ENCODE measurements at places on chromosomes 5 and 9. TPM values are rescaled to one million over a fixed set of nuclear protein-coding genes. Genes with fewer than 3 reads are reported as not detected.

DNA sequence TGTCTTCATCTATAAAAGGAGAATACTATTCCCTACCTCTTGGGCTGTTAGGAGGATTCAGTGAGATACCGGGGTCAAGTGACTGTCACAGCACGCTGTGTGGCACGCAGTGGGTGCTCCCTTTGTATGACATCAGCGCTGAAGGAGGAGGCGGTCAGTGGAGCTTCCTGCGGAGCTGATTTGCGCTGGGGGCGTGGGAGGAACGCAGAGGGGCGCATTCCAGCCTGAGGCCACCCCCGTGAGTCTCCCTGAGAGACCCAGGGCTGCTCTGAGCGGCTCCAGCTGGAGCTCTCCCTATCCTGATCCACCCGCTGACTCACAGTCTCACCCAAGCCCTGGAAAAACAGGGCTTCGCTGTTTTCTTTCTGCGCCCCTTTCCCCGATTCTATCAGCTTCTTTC is 24.3 kb upstream of the NEURL1B start:
- H3K27me3 ChIP-seq, result no peaks in the 10 kb centered on the region
- H3K27ac ChIP-seq, result no peak overlapping the region

SLC25A25 gene
- total RNA-seq, result 40.9 TPM

LRRC19 gene
- total RNA-seq, result not detected

- H3K36me3 ChIP-seq, result no peaks in the 10 kb centered on the region
- H3K4me3 ChIP-seq, result no peak overlapping the region
- no peaks in the 10 kb centered on the region for H3K27me3 ChIP-seq
- H3K27ac ChIP-seq, result no peak overlapping the region
Observed at GRCh38 chr5:81208904-81209303, 24.2 kb upstream of the CKMT2 start.

GRCh38 chr5:139705655-139706587 is 57.8 kb downstream of the CXXC5 start:
- H3K4me1 ChIP-seq, result no peaks in the 10 kb centered on the region
- H3K27me3 ChIP-seq, result no peaks in the 10 kb centered on the region
- no peak overlapping the region for H3K4me3 ChIP-seq
- no peaks in the 10 kb centered on the region for H3K36me3 ChIP-seq
- no peak for DNase-seq

DNA sequence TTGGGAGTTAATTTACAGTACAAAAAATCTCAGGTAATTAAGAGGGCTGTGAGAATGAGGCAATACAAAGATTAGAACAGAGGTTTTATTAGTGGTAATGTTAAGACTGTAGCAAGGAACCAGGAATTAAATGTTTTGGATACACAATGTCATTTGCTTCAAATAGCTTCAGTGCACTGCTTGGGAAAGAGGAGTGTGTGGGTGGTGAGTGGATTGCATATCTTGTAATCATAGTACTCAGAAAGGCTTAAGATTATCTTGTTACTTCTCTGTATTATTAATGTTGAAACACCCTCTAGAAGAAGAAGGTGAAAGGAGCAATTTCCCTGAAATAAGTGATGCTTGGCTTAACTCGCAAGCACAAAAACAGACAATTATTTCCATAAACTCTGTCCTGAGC is 21.0 kb upstream of the TBCA start:
- no peaks in the 10 kb centered on the region for H3K4me1 ChIP-seq
- no peak overlapping the region for H3K4me3 ChIP-seq
- H3K36me3 ChIP-seq, result no peaks in the 10 kb centered on the region
- no peaks in the 10 kb centered on the region for H3K27me3 ChIP-seq

DNA sequence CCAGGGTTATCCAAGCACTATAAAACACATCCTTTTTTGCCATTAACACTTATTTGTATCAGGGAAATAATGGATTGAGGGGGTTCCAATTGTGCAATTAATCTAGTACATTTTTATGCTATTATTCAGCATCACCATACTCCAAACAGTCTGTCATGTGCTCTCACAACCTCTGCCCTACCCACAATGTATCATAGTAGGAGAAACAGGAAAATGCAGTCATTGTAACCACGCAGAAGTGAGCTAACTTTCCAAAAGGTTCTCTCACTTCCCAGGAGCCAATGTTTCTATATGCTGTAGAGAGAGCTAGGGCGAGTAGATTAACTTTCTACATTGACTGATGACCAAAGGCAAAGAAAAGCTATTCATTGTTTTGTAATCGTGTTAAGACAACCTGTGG is 29.8 kb downstream of the DAB2 start:
- no peak for DNase-seq
- H3K4me1 ChIP-seq, result no peaks in the 10 kb centered on the region
- H3K27ac ChIP-seq, result no peak overlapping the region

CMYA5 gene
- total RNA-seq, result 1.0 TPM

ISOC1 gene
- 10.1 TPM for total RNA-seq

GRCh38 chr5:55702598-55703345 is 9.4 kb downstream of the SLC38A9 start:
- H3K27me3 ChIP-seq, result no peaks in the 10 kb centered on the region
- DNase-seq, result no peak
- no peaks in the 10 kb centered on the region for H3K36me3 ChIP-seq
- no peaks in the 10 kb centered on the region for H3K4me1 ChIP-seq

GARIN3 gene
- not detected for total RNA-seq

DNA sequence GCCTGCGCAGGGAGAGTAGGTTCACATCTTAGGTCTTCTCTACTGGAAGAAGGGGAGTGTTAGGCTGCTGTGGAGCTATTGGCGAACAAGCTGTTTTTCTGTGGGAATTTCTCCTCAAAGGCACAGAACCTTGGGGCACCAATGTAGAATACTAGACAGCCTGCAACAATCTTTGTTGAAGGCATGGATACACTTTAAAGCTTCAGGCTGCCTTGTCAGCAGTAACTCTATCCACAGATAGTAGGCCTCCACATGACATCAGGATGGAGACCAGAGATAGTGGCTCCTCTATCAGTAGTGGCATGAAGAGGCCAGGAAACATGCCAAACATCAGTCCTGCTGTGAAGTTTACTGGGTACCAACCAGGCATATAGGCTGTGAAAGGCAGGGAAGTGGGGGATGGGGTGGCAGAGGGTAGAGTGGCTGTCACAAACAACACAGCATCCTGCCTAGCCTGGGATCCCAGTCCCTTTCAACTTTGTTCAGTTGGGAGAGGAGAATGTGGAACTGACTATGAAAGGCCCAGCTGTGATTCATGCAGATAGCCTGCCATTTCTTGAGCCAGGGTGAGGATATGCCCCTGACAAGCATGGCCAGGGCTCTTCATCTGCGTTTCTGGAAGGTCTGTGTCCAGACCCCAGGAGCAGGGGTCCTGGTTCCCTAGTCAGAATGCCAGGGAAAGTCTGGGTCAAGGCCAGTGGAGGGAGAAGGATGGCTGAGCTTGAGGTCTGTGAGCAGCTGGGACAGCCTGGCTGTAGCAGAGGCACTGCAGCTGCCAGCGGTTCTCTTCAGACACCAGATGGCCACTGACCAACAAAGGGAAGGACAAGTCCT is 1.0 kb upstream of the HK3 start:
- no peak overlapping the region for H3K27ac ChIP-seq
- H3K4me1 ChIP-seq, result no peaks in the 10 kb centered on the region
- peaks cover 10% of the 10 kb centered on the region for H3K36me3 ChIP-seq
- no peak for DNase-seq
- H3K4me3 ChIP-seq, result no peak overlapping the region

- H3K27ac ChIP-seq, result no peak overlapping the region
- H3K36me3 ChIP-seq, result no peaks in the 10 kb centered on the region
- no peak overlapping the region for H3K4me3 ChIP-seq
Observed at GRCh38 chr9:2235623-2236022, 220.5 kb downstream of the SMARCA2 start.

- H3K4me1 ChIP-seq, result no peaks in the 10 kb centered on the region
- no peaks in the 10 kb centered on the region for H3K27me3 ChIP-seq
- H3K4me3 ChIP-seq, result no peak overlapping the region
- H3K36me3 ChIP-seq, result no peaks in the 10 kb centered on the region
Observed at GRCh38 chr5:165508286-165508685, 2002.9 kb downstream of the MAT2B start.

GRCh38 chr5:157205708-157206107 is 25.1 kb downstream of the ITK start:
- H3K27ac ChIP-seq, result no peak overlapping the region
- H3K36me3 ChIP-seq, result no peaks in the 10 kb centered on the region
- no peak overlapping the region for H3K4me3 ChIP-seq
- no peaks in the 10 kb centered on the region for H3K4me1 ChIP-seq

- no peak overlapping the region for H3K27ac ChIP-seq
- H3K27me3 ChIP-seq, result peaks cover 2% of the 10 kb centered on the region
- H3K4me3 ChIP-seq, result no peak overlapping the region
- no peaks in the 10 kb centered on the region for H3K4me1 ChIP-seq
- no peak for DNase-seq
Observed at GRCh38 chr9:119763260-119763659, 394.0 kb upstream of the BRINP1 start.

IFNA13 gene
- not detected for total RNA-seq

- no peaks in the 10 kb centered on the region for H3K4me1 ChIP-seq
- DNase-seq, result no peak
- no peak overlapping the region for H3K27ac ChIP-seq
- no peak overlapping the region for H3K4me3 ChIP-seq
- H3K27me3 ChIP-seq, result no peaks in the 10 kb centered on the region
Observed at GRCh38 chr5:150400316-150401075, 12.2 kb downstream of the CD74 start.

- H3K27ac ChIP-seq, result no peak overlapping the region
- DNase-seq, result no peak
- H3K4me1 ChIP-seq, result no peaks in the 10 kb centered on the region
- no peaks in the 10 kb centered on the region for H3K36me3 ChIP-seq
- no peak overlapping the region for H3K4me3 ChIP-seq
- no peaks in the 10 kb centered on the region for H3K27me3 ChIP-seq
Observed at GRCh38 chr5:10703676-10704075, 57.4 kb downstream of the DAP start.

SLC26A2 gene
- total RNA-seq, result 16.1 TPM

VLDLR gene
- 43.2 TPM for total RNA-seq

IPPK gene
- total RNA-seq, result 7.6 TPM

GRCh38 chr5:177405805-177406204 is 3.6 kb downstream of the F12 start:
- no peaks in the 10 kb centered on the region for H3K4me1 ChIP-seq

DNA sequence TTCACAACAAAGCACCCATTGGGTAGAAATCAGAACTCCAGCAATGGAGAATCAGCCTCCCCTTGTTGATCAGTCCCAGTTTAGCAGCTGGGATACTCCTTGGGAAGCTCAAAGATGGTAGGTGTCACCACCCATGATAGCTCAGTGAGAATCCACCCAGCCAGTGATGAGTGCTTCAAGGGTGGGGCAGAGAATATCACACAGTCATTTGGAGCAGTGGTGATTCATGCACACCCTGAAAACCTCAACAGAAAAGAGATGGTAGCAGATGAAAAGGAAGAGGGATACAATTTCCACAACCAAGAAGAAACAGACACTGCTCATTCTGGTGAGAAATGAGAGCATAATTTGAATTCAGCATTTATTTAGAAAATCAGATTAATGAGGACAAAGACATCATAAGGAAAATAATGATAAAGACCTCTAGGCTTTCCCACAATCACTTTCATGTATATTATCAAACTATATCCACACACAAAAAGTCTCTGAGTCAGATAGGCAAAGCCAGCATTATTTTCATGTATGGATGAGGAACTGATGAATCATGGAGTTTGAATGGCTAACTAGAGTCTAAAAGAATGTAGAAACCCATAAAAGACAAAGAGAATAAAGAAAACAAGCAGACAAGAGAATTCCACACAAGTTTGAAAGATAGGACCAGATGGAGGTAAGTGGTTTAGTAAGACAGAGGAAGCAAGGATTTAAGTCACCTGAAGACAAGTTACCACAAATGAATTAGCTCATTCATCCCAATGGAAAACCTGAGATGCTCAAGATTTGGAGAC is 82.9 kb downstream of the FEM1C start:
- no peak overlapping the region for H3K4me3 ChIP-seq
- no peak for DNase-seq
- no peaks in the 10 kb centered on the region for H3K36me3 ChIP-seq

GRCh38 chr9:121340676-121341392 is 29.2 kb downstream of the STOM start:
- peaks cover 2% of the 10 kb centered on the region for H3K4me1 ChIP-seq
- peak overlapping the region; percentile 21 for H3K27ac ChIP-seq
- H3K27me3 ChIP-seq, result no peaks in the 10 kb centered on the region
- no peaks in the 10 kb centered on the region for H3K36me3 ChIP-seq
- no peak for DNase-seq

DNA sequence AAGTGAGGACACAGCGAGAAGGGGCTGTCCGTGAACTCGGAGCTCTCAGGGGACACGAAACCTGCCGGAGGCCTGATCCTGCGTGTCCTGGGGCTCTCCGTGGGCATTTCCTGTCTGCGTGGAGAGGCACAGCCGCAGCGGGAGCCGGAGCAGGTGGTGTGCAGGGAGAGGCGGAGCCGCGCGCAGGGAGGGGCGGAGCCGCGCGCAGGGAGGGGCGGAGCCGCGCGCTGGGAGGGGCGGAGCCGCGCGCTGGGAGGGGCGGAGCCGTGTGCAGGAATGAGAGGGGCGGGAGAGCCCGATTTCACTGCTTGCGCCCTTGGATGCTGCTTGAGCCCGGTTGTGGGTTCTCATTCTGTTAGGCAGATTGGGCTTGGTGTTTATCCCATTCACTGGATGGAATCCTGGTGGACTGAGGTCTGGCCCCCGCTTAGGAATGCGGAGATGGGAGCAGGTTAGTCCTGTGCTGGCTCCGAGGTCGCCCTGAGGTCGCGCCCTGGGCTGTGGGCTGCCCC is 26.7 kb downstream of the NDUFS6 start:
- H3K4me3 ChIP-seq, result no peak overlapping the region
- H3K27me3 ChIP-seq, result no peaks in the 10 kb centered on the region
- H3K36me3 ChIP-seq, result no peaks in the 10 kb centered on the region
- no peak overlapping the region for H3K27ac ChIP-seq
- H3K4me1 ChIP-seq, result no peaks in the 10 kb centered on the region

- no peak overlapping the region for H3K4me3 ChIP-seq
- no peak overlapping the region for H3K27ac ChIP-seq
- H3K4me1 ChIP-seq, result no peaks in the 10 kb centered on the region
Observed at GRCh38 chr9:130522233-130522808, 57.1 kb upstream of the FUBP3 start.

GRCh38 chr9:81183761-81184160 is 505.6 kb downstream of the TLE1 start:
- no peaks in the 10 kb centered on the region for H3K4me1 ChIP-seq
- no peak for DNase-seq
- H3K27me3 ChIP-seq, result no peaks in the 10 kb centered on the region
- no peak overlapping the region for H3K27ac ChIP-seq
- no peak overlapping the region for H3K4me3 ChIP-seq
- H3K36me3 ChIP-seq, result no peaks in the 10 kb centered on the region

DNA sequence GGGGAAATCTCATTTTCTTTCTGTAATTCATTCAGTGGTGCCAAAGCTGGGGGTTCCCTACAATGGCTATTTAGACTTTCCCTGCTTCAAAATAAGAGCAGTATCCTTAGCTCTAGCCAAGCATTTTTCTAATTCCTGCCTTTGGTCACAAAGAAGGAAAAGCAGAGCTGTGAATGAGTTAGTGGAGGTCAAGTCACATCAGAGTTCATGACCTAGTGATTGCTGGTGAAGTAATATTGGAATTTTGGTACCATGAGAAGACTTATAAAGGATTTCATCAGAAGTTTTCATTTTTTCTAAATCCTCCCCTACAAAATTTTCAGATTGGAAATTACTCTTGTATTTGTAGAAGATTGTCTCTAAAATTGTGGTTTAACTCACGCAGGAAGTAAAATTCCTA is 28.0 kb downstream of the DNAJC21 start:
- H3K27me3 ChIP-seq, result no peaks in the 10 kb centered on the region
- no peaks in the 10 kb centered on the region for H3K36me3 ChIP-seq
- H3K27ac ChIP-seq, result no peak overlapping the region
- no peak overlapping the region for H3K4me3 ChIP-seq
- DNase-seq, result no peak
- H3K4me1 ChIP-seq, result no peaks in the 10 kb centered on the region

GRCh38 chr9:14279671-14280070 is 34.3 kb downstream of the NFIB start:
- H3K36me3 ChIP-seq, result no peaks in the 10 kb centered on the region
- no peak overlapping the region for H3K4me3 ChIP-seq
- DNase-seq, result no peak

TAF11L5 gene
- not detected for total RNA-seq

OR1Q1 gene
- total RNA-seq, result not detected

Measured in aorta (tissue), 5 donors.